ENCODE measurements at places on chromosomes 5 and 9.

- peak; percentile 31 for DNase-seq
These were observed 92.5 kb downstream of the TLE1 start for GRCh38 chr9:81596679-81597418.

DNA sequence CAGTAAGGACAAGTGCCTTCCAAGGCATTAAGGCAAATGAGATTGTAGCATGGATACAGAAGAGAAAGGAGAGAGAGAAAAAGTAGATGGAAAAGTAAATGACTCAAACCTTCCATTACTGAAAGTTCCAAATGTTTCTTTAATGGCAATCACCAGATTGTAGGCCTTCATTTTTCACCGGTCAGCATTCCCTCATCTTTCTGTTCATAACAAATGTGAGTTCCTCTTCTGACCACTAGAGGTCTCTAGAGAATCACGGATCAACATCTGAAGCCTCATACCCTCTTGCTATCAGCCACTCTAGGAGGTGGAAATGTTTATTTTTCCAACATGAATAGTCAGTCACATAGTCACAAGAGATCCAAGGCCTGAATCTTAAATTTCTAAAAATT lies 73.6 kb upstream of the RPS23 start:
- peak; percentile 72 for DNase-seq

DNA sequence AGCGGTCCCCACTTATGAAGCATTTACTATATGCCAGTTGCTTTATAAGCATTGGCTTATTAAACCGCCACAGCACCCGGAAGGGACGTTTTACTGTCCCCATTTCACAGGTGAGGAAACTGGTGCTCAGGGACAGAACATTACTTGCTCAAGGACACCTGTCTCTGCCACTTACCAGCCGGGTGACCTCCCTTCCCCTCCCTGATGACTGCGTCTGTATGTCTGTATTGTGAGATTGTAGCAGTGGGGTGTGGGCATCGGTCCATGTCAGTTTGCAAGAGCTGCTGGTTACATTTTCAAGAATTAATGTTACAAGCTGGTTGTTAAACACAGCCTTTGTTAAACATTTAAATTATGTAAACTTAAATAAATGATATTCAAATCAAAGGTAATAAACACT lies 77.6 kb upstream of the LMX1B start:
- DNase-seq: no peak

DNA sequence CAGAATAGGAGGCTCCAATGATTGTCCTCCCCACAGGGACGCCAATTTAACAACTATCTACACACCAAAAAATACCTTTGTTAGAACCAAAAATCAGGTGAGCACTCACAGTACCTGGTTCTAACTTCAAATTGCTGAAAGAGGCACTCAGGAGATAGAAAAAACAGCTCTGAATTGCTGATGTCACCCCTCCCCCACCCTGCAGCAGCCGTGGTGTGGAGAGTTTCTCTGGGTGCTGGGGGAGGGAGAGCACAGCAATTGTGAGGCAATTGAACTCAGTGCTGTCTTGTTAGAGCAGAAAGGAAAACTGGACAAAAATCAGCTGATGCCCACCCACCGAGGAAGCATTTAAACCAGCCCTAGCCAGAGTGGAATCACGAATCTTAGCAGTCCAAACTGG lies 41.8 kb downstream of the TNFSF8 start:
- no peak for DNase-seq
